Sigmoid colon (tissue), 7 donors: ENCODE measurements at places on chromosomes 2 and 18. TPM values are rescaled to one million over a fixed set of nuclear protein-coding genes. Genes with fewer than 3 reads are reported as not detected.
A peak's percentile ranks its signal among the peaks of the same experiment; 100 is the strongest.

- peak; percentile 43 for DNase-seq
Observed at GRCh38 chr2:19879120-19879519, 22.7 kb downstream of the TTC32 start.

- no peak for DNase-seq
Observed at GRCh38 chr18:8044004-8044403, 476.9 kb downstream of the PTPRM start.

- DNase-seq, result no peak
Observed at GRCh38 chr2:211477537-211478275, 921.3 kb downstream of the CPS1 start.

Gene ALK
- total RNA-seq, result 1.5 TPM

Gene RBM43
- 11.1 TPM for total RNA-seq

Gene MALL
- 5.0 TPM for total RNA-seq
